Amygdala (tissue), 56 donors: ENCODE measurements at places on chromosomes 5 and 9.

DNA sequence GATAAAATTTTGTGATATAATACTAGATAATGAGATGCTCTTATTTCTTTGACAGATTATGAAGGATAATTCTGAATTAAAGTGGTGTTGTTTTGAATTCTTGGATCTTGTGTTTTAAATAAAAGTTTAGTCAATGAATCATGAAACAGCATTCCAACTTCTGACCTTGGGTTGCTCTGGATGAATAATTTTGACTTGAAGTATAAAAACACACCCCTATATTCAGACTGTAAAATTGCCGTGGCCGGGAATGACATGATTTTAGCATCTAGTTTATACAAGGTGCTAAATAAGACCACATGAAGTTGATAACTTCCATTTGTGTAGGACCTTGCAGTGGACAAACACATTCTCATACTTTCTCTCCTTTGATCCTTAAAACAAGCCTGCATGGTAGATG lies 67.2 kb upstream of the DAP start:
- DNase-seq = no peak

GRCh38 chr9:131762356-131762932 lies 22.6 kb upstream of the RAPGEF1 start:
- no peak for DNase-seq

GRCh38 chr5:110038297-110038997 lies 348.7 kb downstream of the MAN2A1 start:
- no peak for DNase-seq

- no peak for DNase-seq
Measured at GRCh38 chr5:165404917-165405316, 1899.5 kb downstream of the MAT2B start.

GRCh38 chr5:93874491-93874890 lies 133.1 kb upstream of the POU5F2 start:
- no peak for DNase-seq
